ENCODE measurements at places on chromosomes 16 and 17. TPM values are rescaled to one million over a fixed set of nuclear protein-coding genes. Genes with fewer than 3 reads are reported as not detected.

METTL9 gene
- 120 TPM for total RNA-seq

DNA sequence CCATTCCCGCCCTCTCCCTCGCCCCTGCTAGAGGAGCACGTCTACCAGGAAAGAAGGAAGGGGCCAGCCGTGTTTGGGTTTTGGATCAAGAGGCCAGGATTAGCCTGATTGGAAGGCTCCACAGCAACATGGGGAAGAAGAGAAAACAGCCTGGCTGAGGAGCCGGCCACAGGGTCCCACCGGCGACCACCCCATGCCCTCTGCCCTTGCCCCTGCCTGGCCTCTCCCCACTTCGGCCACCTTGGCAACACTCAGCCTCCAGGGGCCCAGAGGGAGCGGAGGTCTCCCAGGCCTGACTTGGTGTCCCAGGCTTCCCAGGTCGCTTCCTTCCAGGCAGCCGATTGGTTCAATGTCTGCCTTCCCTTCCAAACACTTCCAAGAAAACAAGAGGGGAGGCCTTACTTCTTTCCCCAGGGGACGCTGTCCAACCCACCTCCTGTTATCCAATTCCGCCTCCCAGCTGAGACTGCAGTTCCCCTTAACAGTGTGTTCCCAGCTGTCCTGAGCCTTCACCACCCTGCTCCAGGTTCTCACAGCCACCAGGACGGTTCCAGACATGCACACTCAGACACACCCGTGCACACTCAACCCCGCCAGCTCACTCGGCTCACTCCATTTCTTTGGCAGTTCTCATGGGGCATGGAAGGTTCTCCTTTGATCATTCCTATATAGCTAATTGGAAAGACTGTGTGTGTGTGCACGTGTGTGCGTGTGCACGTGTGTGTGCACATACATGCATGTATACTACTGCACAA, 65.4 kb downstream of the RBFOX3 start:
- no peak for DNase-seq

AOC2 gene
- 0.10 TPM for total RNA-seq

DNA sequence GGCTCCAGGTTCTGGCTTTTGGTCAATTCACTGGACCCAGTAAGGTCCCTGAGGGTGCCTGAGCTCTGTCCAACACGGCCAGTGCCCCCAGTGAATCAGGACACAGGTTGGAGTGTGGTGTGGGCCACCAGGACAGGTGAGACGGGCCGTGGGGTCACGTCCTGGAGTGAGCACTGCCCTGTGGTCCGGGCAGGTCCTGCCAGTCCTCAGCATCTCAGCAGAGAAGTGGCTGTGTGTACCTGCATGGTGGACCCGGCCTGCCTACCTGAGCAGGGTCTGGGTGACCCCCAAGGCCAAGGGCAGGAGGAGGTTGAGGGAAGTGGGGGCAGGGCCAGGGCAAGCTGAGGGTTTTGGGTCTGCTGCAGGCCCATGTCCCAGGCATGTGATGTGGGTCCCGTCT, 1.9 kb upstream of the GNG13 start:
- DNase-seq, result no peak

Data from A172 (cell line).